ENCODE measurements at places on chromosomes 3 and 15.

DNA sequence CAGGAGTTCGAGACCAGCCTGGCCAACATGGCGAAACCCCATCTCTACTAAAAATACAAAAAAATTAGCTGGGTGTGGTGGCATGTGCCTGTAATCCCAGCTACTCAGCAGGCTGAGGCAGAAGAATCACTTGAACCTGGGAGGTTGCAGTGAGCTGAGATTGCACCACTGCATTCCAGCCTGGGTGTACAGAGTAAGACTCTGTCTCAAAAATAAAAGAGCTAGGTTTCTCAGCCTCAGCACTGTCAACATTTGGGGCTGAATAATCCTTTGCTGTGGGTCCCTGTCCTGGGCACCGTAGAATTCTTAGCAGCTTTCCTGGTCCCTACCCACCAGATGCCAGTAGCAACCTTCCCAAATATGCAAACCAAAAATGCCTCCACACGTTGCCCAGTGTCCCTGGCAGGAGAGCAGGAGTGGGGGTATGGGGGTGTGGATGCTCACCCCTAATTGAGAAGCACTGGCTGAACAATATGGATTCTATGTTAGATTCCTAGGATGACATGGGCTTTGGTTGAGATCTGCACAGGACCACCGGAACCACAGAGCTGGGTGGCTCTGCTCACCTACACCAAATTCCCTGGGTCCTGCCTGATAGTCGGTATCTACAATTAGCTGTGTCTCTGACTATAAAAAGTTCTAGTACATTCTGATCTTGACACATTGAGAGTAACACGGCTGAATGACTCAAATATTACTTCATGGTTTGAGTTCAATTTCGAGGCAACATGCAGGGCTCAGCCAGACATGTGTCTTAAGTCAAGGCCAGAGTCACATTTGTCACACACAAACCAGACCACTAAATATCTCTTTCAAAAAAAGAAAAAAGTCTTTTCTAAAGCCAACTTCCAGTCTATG is 577.0 kb upstream of the MDFIC2 start:
- no peak for DNase-seq

- DNase-seq: no peak
Measured at GRCh38 chr3:66047311-66048050, 8.8 kb upstream of the MAGI1 start.

DNA sequence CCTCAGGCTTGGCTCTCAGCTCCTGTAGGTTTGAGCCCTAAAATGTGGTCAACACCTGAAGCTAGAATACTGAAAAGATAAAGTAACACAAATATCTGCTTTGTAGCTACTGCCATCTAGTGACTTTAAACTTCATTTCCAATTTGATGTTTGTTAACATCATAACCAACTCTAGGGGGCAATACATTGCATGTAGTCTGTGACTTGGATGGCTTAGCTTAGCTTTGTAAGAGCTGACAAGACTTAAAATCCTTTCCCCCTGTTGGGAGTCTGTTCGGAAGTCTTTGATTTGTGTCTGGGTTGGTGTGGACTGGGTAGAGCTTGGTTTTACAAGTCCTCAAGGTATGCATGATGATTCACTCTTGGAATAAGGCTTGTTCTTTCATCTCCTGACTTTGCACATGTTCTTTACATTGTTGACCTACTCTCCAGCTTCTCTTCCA is 51.7 kb downstream of the SCN11A start:
- DNase-seq: no peak

DNA sequence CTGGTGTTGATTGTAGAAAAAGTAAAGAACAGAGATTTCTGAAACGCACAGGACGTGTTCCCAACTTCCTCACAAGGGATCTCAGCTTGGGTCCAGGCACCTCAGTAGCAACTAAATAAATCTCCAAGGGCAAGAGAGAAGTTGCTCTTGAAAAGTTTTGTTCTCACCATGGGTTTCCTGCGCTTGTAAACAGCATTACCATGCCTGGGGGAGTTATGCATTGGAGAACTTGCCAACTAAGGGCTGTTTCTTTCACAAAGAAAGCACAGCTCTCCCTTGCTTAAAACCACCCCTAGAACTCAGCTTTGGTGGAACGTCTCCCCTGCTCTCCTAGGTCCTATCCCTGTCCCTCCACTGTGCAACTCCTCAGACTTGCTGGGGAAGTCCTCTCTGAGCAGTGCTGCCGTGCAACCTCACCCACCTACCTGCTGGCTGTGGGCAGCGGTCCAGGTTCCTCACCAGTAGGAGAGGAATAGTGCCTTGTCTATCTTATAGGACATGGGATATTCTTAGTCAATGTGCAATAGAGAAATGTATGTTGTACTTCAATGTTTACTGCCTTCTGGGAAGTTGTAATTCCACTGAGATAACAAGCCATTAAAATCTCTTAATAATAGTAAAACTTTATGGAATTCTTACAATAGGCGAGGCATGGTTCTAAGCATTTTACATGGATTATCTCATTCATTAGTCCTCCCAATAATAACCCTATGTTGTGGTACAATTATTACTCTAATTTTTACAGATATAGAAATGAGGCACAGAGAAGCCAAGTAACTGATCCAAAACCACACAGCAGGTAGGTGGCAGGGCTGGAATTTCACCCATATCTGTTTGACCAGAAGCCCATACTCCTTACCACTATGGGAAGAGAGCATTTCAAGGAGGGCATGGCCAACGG is 51.5 kb downstream of the UMPS start:
- DNase-seq: no peak

DNA sequence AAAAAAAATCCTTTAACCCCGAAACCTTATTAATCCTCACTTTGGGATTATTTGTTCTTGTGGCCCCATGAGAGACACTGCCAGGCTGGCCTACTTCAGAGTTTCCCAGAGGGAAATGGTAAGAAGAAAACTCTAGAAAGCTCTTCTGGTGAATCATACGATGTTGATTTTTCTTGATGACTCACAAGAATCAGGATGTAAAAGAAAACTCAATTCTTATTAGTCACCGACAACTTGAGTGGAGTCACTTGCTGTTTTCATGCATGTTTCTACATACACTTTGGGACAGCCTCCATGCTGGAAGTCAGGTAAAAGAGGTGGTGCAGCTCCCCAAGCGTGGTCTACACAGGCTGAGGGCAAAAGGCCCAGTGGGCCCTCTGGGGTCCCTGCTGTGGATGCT is 42.8 kb downstream of the MYO5C start:
- no peak for DNase-seq

GRCh38 chr15:40345867-40346578 is 4.8 kb upstream of the PHGR1 start:
- no peak for DNase-seq

GRCh38 chr3:189338366-189338765 is 166.6 kb downstream of the TPRG1 start:
- DNase-seq: no peak

- DNase-seq: peak; percentile 19
Measured at GRCh38 chr15:69573815-69574475, 121.3 kb downstream of the RPLP1 start.

GRCh38 chr3:46892285-46893145 is 15.0 kb downstream of the PTH1R start:
- no peak for DNase-seq

- DNase-seq: no peak
Measured at GRCh38 chr15:90818251-90819210, 49.9 kb upstream of the FURIN start.

GRCh38 chr15:63048115-63048775 is 5.7 kb downstream of the TPM1 start:
- peak; percentile 77 for DNase-seq

GRCh38 chr3:128152419-128153155 is 694 bp upstream of the EEFSEC start:
- no peak for DNase-seq

Measured in stimulated activated CD4-positive, alpha-beta T cell treated with anti-CD3 and anti-CD28 coated beads, Interleukin-15, amount 100 ng/mL, for 1 hour (primary cell).